ENCODE measurements at places on chromosomes 5 and 9. TPM values are rescaled to one million over a fixed set of nuclear protein-coding genes. Genes with fewer than 3 reads are reported as not detected.

DNA sequence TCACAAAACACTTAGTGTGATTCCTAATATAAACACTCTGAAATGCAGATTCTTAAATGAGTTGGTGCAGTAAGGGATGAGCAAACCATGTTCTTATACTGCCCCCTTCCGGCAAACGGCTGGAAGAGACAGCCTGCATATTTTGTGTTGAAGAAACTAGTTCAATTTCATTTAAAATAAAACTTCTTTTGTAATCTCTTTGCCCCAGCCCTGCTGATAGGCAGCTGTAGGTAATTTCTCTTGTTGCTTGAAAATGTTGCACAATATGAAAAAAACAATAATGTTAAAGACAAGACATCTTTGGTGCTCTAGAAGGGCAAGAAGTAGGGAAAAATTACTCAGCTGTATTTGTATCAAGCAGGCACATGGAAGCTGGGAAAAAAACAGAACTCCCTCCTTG is 89.7 kb upstream of the CCNG1 start:
- no peak overlapping the region for H3K27ac ChIP-seq
- H3K36me3 ChIP-seq, result no peaks in the 10 kb centered on the region
- DNase-seq, result peak; percentile 26
- no peaks in the 10 kb centered on the region for H3K4me1 ChIP-seq
- no peaks in the 10 kb centered on the region for H3K27me3 ChIP-seq
- H3K4me3 ChIP-seq, result no peak overlapping the region

GRCh38 chr5:171435908-171436307 is 16.5 kb downstream of the FGF18 start:
- H3K27ac ChIP-seq, result no peak overlapping the region
- no peaks in the 10 kb centered on the region for H3K27me3 ChIP-seq
- no peak for DNase-seq
- H3K4me1 ChIP-seq, result no peaks in the 10 kb centered on the region
- H3K36me3 ChIP-seq, result no peaks in the 10 kb centered on the region

Gene PLPP6
- total RNA-seq, result 7.8 TPM

- H3K4me3 ChIP-seq, result no peak overlapping the region
- no peak overlapping the region for H3K27ac ChIP-seq
- no peaks in the 10 kb centered on the region for H3K27me3 ChIP-seq
- no peak for DNase-seq
- H3K4me1 ChIP-seq, result no peaks in the 10 kb centered on the region
These were observed 721.5 kb downstream of the SEMA5A start for GRCh38 chr5:8824371-8824770.

GRCh38 chr5:1540166-1540565 is 16.4 kb upstream of the LPCAT1 start:
- H3K27ac ChIP-seq, result no peak overlapping the region
- H3K27me3 ChIP-seq, result no peaks in the 10 kb centered on the region
- peak; percentile 19 for DNase-seq
- no peaks in the 10 kb centered on the region for H3K36me3 ChIP-seq

GRCh38 chr5:173845321-173845720 is 42.8 kb upstream of the CPEB4 start:
- H3K4me1 ChIP-seq, result no peaks in the 10 kb centered on the region
- DNase-seq, result no peak
- no peak overlapping the region for H3K27ac ChIP-seq
- no peak overlapping the region for H3K4me3 ChIP-seq
- no peaks in the 10 kb centered on the region for H3K27me3 ChIP-seq

Gene GNA14
- 4.1 TPM for total RNA-seq

Data from right lobe of liver (tissue), 6 donors.